ENCODE measurements at places on chromosomes 1 and 21.

DNA sequence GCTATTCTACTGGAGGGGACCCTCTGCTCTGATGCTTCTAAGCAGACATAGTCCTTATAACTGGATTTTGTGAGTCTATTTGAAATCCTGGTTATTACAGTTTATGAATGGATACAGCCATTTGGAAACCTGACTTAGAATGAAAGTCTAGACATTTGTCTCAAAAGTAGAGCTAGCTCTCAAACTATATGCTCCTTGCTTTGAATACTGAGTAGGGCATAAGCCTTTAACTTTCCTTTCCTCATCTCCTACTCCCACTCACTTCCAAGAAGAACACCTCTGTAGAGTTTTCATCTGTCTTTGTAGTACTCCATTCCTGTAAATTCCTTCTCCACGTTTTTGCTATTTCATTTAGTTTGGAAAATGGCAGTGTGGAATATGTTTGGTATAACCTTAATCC, 9.0 kb upstream of the ARID1A start:
- DNase-seq, result no peak

- DNase-seq, result no peak
Measured at GRCh38 chr1:3779265-3779911, 6.8 kb downstream of the SMIM1 start.

- no peak for DNase-seq
Measured at GRCh38 chr1:100628631-100629081, 90.7 kb downstream of the GPR88 start.

DNA sequence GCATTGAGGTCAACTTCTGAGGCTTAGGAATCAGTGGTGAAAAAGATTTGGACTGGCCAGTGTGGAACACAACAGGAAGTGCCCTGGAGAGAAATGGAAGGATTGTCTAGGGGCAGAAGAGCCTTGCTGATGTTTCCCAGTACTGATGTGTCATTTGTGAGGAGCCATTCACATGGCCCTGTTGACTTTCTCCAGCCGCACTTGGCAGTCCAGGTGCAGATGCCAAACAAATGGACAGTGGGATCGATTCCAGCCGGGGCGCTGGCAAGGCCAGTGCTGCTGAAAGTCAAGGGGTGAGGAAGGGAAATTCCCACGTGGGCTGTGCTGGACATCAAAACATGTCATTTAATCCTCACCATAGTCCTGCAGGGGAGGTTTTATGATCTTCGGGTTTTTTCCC, 4.9 kb upstream of the TRIM63 start:
- no peak for DNase-seq

- no peak for DNase-seq
Measured at GRCh38 chr1:93601686-93602085, 80.0 kb downstream of the BCAR3 start.

GRCh38 chr1:85093644-85094043, 45.3 kb upstream of the MCOLN3 start:
- DNase-seq, result no peak

DNA sequence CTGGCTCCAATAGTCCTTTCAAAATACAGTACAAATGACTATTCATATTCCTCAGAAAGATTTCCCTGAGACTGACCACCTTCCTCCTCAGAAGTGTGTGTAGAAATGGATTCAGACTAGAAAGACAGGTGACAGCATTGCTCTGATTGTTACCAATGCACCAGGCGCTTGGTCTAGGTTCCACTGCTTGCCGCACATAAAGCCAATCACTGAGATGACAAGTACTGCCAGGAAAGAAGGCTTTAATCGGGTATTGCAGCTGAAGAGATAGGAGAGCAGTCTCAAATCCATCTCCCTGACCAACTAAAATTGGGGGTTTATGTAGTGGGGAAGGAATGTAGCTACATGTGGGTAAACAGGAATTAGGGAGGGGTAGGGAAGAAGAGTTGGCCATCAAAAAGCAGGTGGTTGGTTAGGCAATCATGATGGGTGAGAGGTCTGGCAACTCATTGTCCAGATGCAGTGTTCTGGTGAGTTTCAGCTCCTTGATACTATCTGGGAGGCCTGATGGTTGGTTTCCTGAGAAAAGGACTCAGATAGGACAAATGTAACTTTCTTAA, 98.0 kb downstream of the KCNH1 start:
- DNase-seq, result no peak

GRCh38 chr1:59218521-59219236, 78.2 kb upstream of the FGGY start:
- DNase-seq, result no peak
